Uterus (tissue), 4 donors: ENCODE measurements at places on chromosomes 3 and 15. TPM values are rescaled to one million over a fixed set of nuclear protein-coding genes. Genes with fewer than 3 reads are reported as not detected.
A peak's percentile ranks its signal among the peaks of the same experiment; 100 is the strongest.

DNA sequence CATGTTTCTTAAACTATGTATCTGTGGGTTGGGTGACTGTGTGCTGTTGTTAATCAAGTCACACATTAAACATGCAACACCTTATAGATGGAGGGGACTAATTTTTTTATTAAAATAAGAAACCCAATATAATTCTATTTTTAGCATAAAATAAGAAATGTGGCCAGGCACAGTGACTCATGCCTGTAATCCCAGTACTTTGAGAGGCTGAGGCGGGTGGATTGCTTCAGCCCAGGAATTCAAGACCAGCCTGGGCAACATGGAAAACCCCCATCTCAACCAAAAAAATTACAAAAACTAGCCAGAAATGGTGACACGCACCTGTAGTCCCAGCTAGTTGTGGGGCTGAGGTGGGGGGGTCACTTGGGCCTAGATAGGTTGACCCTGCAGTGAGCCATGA lies 1021.0 kb downstream of the EPHA3 start:
- no peak overlapping the region for H3K4me3 ChIP-seq
- DNase-seq = no peak
- H3K36me3 ChIP-seq = no peaks in the 10 kb centered on the region
- H3K27me3 ChIP-seq = no peaks in the 10 kb centered on the region
- no peak overlapping the region for H3K27ac ChIP-seq

- no peaks in the 10 kb centered on the region for H3K27me3 ChIP-seq
- H3K4me1 ChIP-seq = no peaks in the 10 kb centered on the region
- no peak for DNase-seq
- H3K27ac ChIP-seq = no peak overlapping the region
- H3K36me3 ChIP-seq = no peaks in the 10 kb centered on the region
Observed at GRCh38 chr3:100912976-100913545, 80.2 kb downstream of the ABI3BP start.

DNA sequence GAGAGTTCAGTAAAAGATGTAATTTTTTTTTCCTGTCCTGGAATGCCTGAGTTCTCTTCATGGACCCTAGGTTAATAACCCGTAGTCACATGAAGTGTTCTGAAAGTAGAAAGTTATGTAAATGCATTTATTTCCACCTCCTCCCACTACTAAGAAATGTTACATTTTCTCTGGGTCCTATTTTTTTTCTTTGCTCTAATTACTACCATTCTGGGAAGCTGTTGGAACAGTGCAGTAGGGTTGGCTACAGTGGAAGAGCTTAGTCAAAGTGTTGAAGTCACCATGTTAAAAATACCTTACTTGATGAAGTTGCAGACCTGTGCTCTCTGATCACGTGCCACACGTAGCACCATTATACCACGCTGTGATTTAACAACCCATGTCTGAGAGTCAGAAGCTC lies 153.8 kb upstream of the TSC22D2 start:
- no peak overlapping the region for H3K4me3 ChIP-seq
- no peak overlapping the region for H3K27ac ChIP-seq
- peaks cover 12% of the 10 kb centered on the region for H3K4me1 ChIP-seq
- DNase-seq = no peak
- H3K36me3 ChIP-seq = no peaks in the 10 kb centered on the region

Gene ZNF445
- total RNA-seq = 33.2 TPM

- H3K27ac ChIP-seq = peak overlapping the region; percentile 94
- peak; percentile 15 for DNase-seq
- H3K4me1 ChIP-seq = peaks cover 11% of the 10 kb centered on the region
- H3K36me3 ChIP-seq = no peaks in the 10 kb centered on the region
- no peak overlapping the region for H3K4me3 ChIP-seq
- H3K27me3 ChIP-seq = no peaks in the 10 kb centered on the region
Observed at GRCh38 chr3:52236424-52236886, 2.5 kb downstream of the TWF2 start.

DNA sequence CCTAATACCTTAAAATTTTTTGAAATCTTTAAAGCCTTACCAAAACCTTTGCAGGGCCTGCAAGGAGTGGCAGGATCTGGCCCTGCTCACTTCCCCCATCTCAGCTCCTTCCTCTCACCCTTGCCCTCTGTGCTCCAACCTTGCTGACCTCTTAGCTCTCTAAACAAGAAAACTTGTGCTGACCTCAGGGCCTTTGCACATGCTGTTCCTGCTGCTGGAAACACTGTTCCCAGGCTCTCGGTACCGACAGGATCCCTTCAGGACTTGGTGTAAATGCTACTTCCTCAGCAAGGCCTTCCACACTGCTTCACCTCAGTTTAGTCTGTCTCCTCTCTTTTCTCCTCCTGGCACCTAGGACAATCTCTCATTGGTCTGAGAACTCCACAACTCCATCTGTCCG lies 155.4 kb upstream of the IQSEC1 start:
- no peak for DNase-seq
- H3K4me1 ChIP-seq = no peaks in the 10 kb centered on the region
- no peaks in the 10 kb centered on the region for H3K36me3 ChIP-seq
- H3K27me3 ChIP-seq = no peaks in the 10 kb centered on the region
- H3K4me3 ChIP-seq = no peak overlapping the region

Gene LRRC2
- total RNA-seq = 1.0 TPM

Gene HCLS1
- 12.8 TPM for total RNA-seq

DNA sequence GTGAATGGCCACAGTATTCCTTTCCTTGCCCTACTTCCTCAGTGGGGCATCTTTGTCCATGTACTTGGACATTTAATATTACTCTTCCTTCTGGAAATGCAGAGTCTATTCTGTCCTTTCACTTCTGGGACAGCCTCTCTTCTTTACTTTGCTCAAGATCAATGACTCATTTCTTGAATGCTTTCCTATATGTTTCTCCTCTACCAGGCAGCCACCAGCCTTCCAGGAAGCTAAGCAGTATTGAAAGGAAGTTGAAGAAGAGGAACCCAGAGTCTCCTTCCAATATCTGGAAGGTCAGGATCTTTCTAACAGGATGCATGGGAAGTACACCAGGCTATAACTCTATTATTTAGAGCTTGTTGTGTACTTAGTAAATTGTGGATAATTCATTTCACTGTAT lies 182.8 kb downstream of the CD47 start:
- H3K36me3 ChIP-seq = no peaks in the 10 kb centered on the region
- no peak overlapping the region for H3K27ac ChIP-seq
- no peaks in the 10 kb centered on the region for H3K27me3 ChIP-seq
- no peaks in the 10 kb centered on the region for H3K4me1 ChIP-seq
- H3K4me3 ChIP-seq = no peak overlapping the region

- H3K4me3 ChIP-seq = no peak overlapping the region
- H3K27ac ChIP-seq = no peak overlapping the region
- H3K27me3 ChIP-seq = no peaks in the 10 kb centered on the region
- no peak for DNase-seq
- no peaks in the 10 kb centered on the region for H3K36me3 ChIP-seq
Observed at GRCh38 chr3:27456554-27456953, 27.6 kb downstream of the SLC4A7 start.

- H3K4me3 ChIP-seq = no peak overlapping the region
- DNase-seq = no peak
- H3K27me3 ChIP-seq = no peaks in the 10 kb centered on the region
- H3K4me1 ChIP-seq = no peaks in the 10 kb centered on the region
- no peak overlapping the region for H3K27ac ChIP-seq
- no peaks in the 10 kb centered on the region for H3K36me3 ChIP-seq
Observed at GRCh38 chr3:81602781-81603180, 158.7 kb downstream of the GBE1 start.

DNA sequence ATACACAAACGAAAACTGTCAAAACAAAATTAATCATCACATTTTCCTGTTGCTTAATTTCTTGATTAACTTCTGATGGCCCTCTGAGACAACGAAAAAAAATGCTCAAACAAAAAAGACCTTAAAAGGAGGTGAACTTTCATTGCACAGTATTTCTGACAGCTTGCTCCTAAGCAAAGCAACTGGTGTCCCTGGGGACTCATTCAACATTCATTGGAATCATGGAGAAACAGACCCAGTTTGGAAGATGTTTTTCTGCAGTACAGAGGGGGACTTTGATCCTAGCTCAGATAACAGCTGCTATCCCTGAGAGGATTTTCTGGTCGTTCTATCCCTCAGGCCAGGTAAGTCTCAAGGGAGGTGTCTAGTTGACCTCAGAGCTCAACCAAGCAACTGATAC lies 378.7 kb upstream of the ATP11B start:
- no peak overlapping the region for H3K27ac ChIP-seq
- H3K4me3 ChIP-seq = no peak overlapping the region
- DNase-seq = no peak
- no peaks in the 10 kb centered on the region for H3K4me1 ChIP-seq

GRCh38 chr15:75036212-75036616 lies 12.8 kb downstream of the PPCDC start:
- H3K4me1 ChIP-seq = no peaks in the 10 kb centered on the region
- H3K27ac ChIP-seq = no peak overlapping the region
- no peak for DNase-seq
- H3K36me3 ChIP-seq = no peaks in the 10 kb centered on the region
- H3K27me3 ChIP-seq = no peaks in the 10 kb centered on the region

DNA sequence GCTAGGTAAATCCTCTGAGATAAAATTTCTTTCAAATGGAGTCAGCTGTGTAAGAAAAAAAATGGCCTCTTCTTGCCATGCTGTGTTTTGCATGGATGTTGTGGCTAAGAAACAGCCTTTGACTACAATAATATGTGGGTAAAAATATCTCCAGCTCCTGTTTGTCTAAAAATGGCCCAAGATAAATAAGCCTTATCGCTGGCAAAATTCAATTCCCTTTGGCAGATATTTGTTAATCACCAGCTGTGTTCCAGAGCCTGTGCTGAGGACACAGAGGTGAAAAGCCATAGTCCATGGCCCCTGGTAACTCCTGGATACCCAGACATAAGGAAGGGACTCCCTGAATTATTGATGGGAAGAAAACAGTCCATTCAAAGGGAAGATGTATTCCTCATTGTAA lies 15.3 kb upstream of the RAMAC start:
- H3K4me3 ChIP-seq = no peak overlapping the region
- no peak for DNase-seq
- no peaks in the 10 kb centered on the region for H3K27me3 ChIP-seq
- no peak overlapping the region for H3K27ac ChIP-seq
- no peaks in the 10 kb centered on the region for H3K36me3 ChIP-seq
- no peaks in the 10 kb centered on the region for H3K4me1 ChIP-seq

DNA sequence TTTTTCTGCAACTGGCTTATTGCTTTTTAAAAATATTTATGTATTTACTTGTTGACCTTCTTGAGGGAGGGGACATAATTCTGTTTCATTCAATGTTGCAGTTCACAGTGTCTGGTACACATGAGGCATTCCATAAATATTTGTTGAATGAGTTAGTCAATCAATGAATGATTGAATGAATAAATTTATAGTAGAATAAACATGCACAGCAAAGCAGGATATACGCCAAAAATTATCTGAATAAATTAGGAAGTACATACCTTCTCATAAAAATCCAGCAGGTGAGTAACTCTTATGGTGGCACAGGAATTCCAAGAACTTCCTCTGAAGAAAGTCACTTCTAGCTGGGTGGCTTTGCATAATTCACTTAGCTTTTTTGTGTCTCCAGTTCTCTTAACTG lies 469.4 kb upstream of the ATP11B start:
- no peaks in the 10 kb centered on the region for H3K4me1 ChIP-seq
- H3K4me3 ChIP-seq = no peak overlapping the region
- no peaks in the 10 kb centered on the region for H3K27me3 ChIP-seq
- H3K36me3 ChIP-seq = no peaks in the 10 kb centered on the region
- DNase-seq = no peak

DNA sequence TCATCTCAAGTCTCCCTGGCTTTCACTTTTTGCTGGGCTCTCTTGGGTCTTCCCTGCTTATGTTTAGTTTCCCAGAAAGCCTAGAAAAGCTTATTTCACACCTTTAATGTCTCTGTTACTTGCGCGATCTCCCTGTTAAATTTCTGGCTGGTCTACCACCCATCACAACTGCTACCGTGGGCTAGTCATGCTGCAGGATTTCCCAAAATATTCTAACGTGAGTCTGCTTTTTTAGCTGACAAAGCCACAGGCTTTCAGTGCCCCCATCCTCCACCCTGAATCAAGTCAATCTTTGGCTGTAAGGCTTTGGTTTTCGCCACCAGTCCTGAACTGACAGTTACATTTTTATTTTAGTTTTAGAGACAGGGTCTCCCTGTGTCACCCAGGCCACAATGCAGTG lies 74.1 kb downstream of the SUMF1 start:
- no peak overlapping the region for H3K27ac ChIP-seq
- H3K36me3 ChIP-seq = no peaks in the 10 kb centered on the region
- no peaks in the 10 kb centered on the region for H3K27me3 ChIP-seq
- DNase-seq = no peak

Gene GOLGA6A
- 0.58 TPM for total RNA-seq

DNA sequence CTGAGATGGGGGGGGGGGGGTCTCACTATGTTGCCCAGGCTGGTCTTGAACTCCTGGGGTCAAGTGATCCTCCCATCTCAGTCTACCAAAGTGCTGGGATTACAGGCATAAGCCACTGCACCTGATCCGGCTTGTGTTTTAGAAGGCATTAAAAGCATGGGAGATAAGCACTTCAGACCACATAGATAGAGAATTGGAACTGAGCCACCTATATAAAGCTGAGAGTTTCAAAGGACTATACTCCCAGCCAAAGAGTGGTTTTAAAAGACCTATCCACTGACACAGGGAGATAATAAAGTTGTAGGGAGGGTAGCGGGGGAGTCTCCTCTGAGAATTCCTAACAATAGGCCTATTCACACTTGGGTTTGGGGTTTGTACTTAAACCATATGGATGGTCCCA lies 34.8 kb downstream of the DENND4A start:
- H3K27ac ChIP-seq = no peak overlapping the region
- no peaks in the 10 kb centered on the region for H3K4me1 ChIP-seq
- H3K36me3 ChIP-seq = no peaks in the 10 kb centered on the region

DNA sequence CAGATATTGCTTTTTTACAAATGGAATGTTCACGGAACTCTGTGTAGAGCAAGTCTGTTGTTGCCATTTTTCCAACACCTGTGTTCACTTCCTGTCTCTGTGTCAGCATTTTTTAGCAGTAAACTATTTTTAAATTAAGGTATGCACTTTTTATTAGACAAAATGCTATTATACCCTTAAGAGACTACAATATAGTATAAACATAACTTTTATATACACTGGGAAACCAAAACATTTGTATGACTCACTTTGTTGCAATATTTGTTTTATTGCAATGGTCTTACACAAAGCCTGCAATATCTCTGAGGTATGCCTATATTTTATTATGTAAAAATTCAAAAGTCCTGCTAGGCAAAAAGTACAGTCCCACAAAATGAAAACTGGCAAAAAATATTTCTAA lies 39.8 kb upstream of the FGF7 start:
- H3K36me3 ChIP-seq = no peaks in the 10 kb centered on the region
- H3K4me1 ChIP-seq = no peaks in the 10 kb centered on the region
- no peak for DNase-seq
- H3K27ac ChIP-seq = no peak overlapping the region

DNA sequence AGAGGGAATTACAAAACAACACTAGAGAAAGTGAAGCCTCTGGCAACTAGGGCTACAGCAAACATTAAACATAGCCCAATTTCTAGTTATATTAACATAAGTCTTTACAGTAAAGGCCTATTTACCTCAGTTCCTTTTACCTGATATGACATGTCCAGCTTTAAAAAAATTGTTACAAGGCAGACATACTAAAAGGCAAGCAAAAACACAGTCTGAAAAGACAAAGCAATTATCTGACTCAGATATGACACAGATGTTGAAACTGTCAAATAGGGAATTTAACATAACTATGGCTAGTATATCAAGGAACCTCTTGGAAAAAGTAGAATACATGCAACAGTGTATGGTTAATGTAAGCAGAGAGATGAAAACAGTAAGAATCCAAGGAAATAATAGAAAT lies 238.6 kb downstream of the RAP2B start:
- no peaks in the 10 kb centered on the region for H3K36me3 ChIP-seq
- no peak for DNase-seq
- H3K27me3 ChIP-seq = no peaks in the 10 kb centered on the region
- H3K4me3 ChIP-seq = no peak overlapping the region
- H3K4me1 ChIP-seq = no peaks in the 10 kb centered on the region
- no peak overlapping the region for H3K27ac ChIP-seq

GRCh38 chr3:50380405-50381085 lies 21.2 kb upstream of the TMEM115 start:
- H3K27ac ChIP-seq = no peak overlapping the region
- H3K4me3 ChIP-seq = no peak overlapping the region
- no peak for DNase-seq
